ENCODE measurements at places on chromosomes 16 and 17.

DNA sequence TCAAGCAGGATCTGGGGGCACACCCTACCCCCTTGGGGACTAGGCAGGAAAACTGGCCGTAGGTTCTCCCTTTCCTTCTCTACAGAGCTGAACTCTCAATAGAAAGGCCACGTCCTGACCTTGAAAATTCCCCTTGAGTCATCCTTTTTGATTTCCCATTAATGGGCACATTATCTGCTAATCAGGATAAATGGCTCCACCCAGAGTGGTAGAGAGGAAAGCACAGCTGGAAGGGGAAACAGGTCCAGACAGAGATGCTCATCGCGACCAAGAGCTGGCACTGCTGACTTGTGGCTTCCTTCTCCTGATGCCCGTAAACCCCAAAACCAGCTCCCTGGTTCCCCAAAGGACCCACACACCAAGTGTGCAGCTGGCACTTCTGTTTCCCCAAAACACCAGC lies 206.5 kb upstream of the CDH5 start:
- DNase-seq = no peak

DNA sequence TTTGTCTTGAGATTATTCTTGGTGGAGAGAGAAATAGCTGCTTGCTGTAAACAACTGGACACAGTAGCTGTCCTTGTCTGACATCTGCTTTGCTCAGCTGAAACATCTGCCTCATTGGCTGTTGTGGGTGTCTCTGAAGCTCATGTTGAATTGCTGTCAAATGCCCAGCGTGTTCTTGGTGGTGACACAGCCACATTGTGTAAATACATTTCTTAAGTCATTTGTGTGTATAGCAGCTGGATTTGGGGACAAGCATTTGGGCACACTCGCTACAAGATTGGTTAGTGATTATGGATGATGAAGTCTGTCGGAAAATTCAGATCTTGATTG lies 5.3 kb downstream of the FAM234A start:
- DNase-seq = no peak

DNA sequence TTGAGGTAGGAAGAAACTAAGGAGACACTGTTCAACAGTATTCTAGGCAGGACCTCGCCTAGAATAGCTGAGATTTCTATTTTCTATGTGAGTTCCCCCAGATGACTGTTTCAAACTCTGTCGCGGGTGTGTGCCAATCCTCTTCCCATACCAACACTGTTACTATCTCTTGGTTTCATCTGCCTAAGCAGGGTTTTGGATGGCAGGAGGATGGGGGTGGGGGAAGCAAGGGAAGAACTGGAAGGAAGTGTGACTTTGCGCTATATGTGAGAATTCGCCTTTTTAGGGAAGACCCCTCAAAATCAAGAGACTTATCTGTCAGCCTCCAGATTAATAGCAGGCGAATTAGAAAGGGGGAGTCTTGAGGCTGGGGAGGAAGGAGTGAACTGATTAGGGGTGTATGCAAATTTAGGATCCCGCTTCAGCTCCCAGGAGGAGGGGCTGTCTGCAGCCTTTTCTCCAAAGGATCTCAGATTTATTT lies 521 bp upstream of the G6PC3 start:
- DNase-seq = peak; percentile 77

GRCh38 chr17:74513987-74514631 lies 17.2 kb downstream of the CD300LB start:
- DNase-seq = no peak

DNA sequence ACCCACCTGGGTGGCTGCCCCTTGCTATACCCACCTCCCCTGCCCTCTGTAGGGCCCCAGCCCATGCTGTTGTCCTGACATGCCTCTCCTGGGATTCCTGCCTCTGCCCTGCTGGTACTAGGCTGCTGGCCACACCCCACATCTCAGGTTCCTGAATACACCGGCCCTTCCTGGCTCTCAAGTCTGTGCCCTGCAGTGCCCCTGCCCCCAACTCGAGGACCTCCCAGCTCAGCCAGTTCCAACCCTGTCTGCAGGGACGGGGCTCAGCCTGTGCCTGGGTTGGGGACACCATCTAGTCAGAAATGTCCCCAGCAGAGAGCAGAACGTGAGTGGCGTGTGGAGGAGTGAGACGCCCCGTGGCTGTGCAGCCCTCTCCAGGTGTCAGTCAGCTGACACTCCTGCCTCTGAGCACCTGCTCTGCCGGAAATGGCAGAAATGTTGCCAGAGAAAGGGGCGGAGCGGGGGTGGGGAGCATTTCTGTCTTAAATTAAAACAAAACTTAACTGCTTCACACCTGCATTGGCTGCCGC lies 28.7 kb downstream of the ACSF3 start:
- DNase-seq = no peak

- DNase-seq = no peak
These were observed 3.8 kb downstream of the MRPL12 start for GRCh38 chr17:81706757-81707624.

- DNase-seq = no peak
These were observed 102.6 kb upstream of the CDC42EP4 start for GRCh38 chr17:73414171-73414955.
